A549 (cell line): ENCODE measurements at places on chromosomes 7 and 10.

- peak; percentile 33 for DNase-seq
Observed at GRCh38 chr7:2242541-2243429, 759 bp downstream of the NUDT1 start.

- peak; percentile 95 for DNase-seq
Observed at GRCh38 chr10:77163670-77164348, 473.8 kb downstream of the KCNMA1 start.

DNA sequence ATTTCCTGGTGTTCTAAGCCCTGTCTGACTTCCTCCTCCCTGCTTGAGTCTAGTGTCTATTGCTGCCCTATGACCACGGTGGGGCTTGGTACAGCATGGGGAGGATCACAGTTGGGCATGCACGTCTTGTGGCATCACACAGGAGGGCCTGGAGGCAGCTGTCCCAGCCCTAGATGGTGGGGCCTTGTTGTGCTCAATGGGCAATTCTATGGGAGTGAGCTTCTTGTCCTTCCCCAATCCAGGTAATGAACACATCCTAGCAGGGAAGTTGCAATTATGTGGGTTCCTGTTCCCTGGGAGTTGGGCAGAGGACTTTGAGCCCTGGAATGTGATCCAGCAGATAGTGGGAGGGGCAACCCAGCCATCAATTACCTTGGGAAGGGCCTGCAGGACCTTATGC is 10.8 kb upstream of the FAM3C start:
- DNase-seq, result no peak

- no peak for DNase-seq
Observed at GRCh38 chr7:50138101-50138500, 45.1 kb upstream of the ZPBP start.

GRCh38 chr10:102118867-102119266 is 1.3 kb downstream of the LDB1 start:
- no peak for DNase-seq
